Tongue (tissue), 3 donors: ENCODE measurements at places on chromosomes 5 and 9.

DNA sequence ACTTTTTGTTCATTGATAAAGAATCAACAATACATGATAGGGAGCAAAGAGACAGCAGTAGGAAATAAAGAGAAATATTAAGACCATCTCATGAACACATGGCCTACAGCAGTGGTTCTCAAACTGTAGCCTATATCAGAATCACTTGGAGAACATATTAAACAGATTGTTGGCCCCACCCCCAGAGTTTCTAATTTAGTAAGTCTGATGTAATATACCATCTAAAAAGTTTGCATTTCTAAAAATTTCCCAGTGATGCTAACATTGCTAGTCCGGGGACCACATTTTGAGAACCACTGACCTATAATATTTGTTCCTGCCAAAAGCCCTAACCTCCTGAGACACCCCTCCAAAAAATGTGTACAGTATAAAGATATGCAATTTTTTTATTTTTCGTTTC, 306.2 kb upstream of the NREP start:
- DNase-seq, result no peak

GRCh38 chr9:133786371-133786753, 48.2 kb upstream of the SARDH start:
- no peak for DNase-seq

- no peak for DNase-seq
These were observed 153.2 kb downstream of the MACROH2A1 start for GRCh38 chr5:135245521-135246499.

GRCh38 chr5:169178274-169178673, 122.7 kb downstream of the SLIT3 start:
- DNase-seq, result no peak

DNA sequence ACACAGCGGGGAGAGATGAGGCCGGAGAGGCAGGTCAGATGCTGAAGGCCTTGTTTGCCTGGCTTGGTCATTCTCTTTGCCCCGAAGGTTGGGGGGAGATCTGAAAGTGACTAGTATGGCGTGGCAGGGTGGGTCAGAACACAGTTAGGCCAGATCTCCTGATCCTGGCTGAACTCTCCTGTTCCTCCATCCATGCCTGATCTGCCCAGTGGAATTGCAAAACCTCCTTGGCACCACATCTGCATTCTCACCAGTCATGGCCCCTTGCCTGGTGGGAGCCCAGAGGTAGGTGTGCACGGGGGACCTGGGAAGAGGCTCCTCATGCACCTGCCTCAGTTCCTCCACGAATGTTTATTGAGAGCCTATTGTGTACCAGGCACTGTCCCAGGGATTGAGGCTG, 23.2 kb downstream of the TEX53 start:
- DNase-seq, result no peak

- DNase-seq, result no peak
These were observed 587.0 kb downstream of the CDH18 start for GRCh38 chr5:19401032-19401431.

- peak; percentile 32 for DNase-seq
These were observed 92.3 kb downstream of the ANKRD33B start for GRCh38 chr5:10655972-10656830.

- peak; percentile 28 for DNase-seq
These were observed 46.7 kb upstream of the CDKN2AIPNL start for GRCh38 chr5:134458234-134459009.

DNA sequence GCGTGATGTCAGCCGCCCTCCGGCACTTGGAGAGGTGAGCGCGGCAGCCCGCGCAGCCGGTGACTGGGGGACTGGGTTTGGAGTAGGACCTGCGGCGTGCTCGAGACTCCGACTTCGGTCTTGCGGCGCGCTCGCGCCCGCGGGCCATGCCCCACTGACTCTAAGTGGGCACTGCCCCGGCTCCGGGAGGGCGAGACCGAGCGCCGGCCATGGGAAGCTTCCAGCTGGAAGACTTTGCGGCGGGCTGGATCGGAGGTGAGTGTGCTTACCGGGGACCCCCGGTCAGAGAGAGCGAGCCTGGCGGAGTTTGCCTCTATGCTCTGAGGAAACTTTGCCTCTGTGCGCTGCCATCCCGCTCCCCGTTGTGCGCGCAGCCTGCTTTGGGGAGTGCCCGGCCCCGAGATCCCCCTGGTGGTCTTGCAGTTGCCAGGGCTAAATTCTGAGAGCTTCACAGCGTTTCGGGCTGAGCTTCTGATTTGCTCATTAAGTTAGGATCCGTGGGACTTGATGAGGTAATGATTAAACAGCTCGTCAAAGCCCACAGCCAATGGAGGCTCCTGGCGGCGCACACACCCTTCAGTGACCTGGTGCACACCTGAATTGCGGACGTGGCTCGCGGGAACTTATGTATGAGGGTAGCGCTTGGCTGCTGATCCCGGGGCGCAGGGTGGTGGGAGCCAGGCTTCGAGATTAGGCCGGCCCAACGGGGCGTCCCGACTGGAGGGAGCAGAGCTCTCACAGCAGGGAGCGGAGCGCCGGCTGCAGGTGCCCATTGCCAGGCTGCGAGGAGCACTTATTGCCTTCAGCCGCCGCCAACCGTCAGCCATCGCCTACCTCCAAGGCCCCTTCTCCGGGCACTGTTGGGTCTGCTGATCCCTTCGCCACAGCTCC, at the start of gene SLC25A48:
SLC25A48 (plus strand) TSS at position 25 of the 891 bp plus-strand sequence; CDS start at position 210, 185 bp downstream.
- DNase-seq, result peak; percentile 76

DNA sequence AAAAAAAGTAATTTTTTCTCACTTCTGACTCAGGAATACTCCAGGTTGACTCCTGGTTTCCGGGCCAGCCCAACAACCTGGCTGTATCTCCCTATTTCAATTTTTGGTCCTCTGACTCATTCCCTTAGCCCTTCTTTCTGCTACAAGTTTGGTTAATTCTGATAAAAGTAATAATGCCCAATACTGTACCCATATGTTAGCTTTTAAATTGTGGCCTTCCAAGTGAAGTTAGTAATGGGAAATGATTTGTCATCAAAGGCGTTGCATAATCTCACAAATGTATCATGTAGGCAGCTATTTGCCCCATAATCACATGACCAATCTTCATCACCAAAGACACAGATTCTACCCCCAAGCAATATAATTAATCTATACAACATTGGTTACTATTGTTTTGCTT, 31.1 kb upstream of the BNC2 start:
- no peak for DNase-seq

GRCh38 chr9:73719660-73720059, 568.0 kb downstream of the ANXA1 start:
- peak; percentile 1 for DNase-seq

DNA sequence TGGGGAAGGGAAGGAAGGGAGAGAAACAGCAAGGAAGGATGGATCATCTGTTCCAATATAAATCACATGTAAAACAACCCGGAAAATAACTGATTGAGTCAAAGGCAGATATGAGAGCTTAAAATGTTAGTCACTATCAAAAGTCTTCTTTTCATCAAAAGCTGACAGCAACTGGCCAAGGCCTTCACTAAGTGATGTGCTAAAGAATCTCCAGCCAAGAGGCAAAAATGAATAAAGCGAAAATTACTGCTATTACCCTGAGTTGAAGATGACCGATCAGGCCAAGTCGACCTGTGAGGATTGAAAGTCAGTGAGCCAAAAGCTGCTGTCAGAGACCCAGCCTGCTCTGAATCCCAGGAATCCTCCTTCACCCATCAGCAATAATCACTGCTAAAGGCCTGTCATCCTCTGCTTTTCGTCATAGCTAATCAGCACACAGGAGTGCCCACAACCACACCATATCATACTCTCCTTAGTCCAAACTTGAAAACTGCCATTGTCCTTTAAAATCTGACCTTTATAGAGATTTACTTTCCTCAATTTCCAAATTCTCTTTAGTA, 736.9 kb downstream of the TLE1 start:
- no peak for DNase-seq

DNA sequence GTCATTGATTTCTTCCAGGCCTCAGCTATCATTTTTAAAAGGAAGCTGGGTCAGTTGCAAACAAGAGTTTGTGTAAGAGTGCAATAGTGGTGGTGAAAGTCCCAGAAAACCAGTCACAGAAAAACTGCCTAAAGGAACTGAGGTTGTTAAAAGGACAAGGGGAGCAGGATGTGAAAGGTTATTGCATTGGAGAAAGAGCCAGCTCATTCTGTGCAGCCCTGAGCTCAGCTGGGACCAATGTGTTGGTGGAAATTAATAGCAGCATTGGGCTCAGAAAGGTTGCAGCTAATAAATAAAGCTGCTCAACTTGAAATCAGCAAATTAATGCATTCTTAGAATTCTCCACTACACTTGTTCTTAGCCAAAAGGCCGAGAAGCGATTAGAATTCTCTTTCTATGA, 34.9 kb downstream of the NREP start:
- DNase-seq, result no peak

DNA sequence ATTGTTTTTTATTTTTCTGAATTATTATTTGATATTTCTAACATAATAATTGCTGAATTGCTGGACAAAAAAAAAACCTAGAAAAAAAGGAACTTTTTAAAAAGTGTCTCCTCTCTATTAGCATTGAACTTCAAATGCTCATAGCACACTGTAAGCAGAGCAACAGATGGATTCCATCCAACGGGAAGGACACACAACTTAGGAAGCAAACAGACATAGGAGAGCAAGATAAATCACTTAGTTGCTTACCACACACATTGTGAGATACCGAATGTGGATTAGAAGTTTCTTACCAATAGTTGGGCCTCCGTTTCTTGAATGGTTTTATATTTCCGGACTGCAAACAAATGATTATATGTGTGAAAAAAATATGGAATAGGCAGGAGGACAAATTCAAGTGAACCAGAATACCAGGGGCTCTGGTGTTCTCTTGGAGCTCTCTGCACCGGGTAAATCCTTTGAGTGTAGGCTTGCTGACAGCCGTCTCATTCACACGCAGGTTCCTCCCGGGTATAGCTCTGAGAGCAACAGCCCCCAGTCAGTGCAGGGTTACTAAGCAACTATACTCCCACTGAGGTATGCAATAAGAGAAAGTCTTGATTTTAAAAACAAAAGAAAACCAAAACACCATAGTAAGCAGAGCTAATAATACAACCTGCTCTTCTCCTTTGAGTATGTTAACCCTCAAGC, 217.6 kb downstream of the TMEM167A start:
- peak; percentile 52 for DNase-seq

GRCh38 chr9:137256856-137257255, 1.7 kb downstream of the NELFB start:
- no peak for DNase-seq

- no peak for DNase-seq
These were observed 15.2 kb downstream of the LURAP1L start for GRCh38 chr9:12790001-12790400.

GRCh38 chr5:111928511-111928910, 171.5 kb upstream of the NREP start:
- peak; percentile 37 for DNase-seq
